Activated CD8-positive, alpha-beta memory T cell treated with anti-CD3 and anti-CD28 coated beads for 1 hour (primary cell): ENCODE measurements at places on chromosomes 6 and 20.

DNA sequence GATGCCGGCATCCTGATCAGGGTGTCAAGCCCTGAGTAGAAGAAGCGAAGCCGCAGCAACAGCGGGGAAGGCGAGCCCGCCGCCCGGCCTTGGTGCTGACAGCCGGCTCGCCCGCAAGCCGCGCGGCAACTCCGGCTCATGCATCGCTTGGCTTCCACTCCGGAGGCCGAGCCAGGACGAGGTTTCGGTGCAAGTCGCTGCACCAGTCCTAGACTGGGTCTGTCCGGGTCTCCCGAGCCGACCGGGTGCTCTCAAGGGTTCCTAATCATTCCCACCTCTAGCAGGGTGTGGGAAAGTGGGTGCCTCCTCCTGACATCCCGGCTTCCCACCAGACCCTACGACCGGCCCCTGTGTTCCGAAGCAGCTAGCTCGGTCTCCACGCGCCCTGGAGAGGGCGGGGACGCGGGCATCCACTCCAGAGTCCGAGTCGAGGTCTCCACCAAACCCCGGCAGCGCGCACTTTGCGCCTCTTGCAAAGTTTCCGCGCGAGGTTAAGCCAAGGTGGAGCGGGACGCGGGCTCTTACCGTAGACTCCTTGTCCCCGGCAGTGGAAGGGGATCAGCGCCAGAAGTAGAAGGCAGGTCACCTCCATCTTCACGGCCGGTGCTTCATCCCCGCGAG, 1.4 kb downstream of the MDGA1 start:
- no peak for DNase-seq

- no peak for DNase-seq
Measured at GRCh38 chr6:3176562-3177355, 19.4 kb upstream of the TUBB2A start.

DNA sequence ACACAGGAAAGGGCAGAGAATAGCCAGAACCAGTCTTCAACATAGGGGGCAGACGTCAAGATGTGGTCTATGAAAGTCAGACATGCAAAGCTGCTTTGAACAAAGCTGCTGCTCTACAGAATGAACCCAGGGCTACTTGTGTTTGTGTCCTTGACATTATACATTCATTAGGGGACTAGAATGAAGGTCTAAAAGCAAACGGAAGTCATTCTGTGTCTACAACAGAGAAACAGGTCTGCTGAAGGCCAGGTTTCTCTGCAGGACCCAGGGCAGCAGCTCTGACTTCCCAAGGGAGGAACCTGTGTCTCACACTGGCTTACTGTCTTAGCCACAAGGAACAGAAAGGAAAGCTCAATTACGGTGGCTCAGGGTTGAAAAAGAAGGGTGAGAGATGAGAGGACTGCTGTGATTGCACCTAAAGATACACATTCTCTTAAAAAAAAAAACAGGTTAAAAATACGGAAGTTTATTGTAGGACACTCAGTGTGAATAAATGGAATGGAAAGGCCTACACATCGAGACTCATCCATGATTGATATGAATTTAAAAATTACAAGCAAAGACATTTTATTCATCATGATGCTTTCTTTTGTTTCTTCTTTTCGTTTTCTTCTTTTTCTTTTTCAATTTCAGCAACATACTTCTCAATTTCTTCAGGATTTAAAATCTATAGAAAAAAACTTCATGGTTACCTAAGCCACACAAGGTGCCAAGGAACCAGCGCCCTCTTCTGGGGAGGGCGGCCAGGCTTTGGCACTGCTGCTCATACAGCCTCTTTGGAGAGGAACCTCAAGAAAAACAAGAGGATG, 6.7 kb downstream of the PSMA7 start:
- DNase-seq = peak; percentile 59

DNA sequence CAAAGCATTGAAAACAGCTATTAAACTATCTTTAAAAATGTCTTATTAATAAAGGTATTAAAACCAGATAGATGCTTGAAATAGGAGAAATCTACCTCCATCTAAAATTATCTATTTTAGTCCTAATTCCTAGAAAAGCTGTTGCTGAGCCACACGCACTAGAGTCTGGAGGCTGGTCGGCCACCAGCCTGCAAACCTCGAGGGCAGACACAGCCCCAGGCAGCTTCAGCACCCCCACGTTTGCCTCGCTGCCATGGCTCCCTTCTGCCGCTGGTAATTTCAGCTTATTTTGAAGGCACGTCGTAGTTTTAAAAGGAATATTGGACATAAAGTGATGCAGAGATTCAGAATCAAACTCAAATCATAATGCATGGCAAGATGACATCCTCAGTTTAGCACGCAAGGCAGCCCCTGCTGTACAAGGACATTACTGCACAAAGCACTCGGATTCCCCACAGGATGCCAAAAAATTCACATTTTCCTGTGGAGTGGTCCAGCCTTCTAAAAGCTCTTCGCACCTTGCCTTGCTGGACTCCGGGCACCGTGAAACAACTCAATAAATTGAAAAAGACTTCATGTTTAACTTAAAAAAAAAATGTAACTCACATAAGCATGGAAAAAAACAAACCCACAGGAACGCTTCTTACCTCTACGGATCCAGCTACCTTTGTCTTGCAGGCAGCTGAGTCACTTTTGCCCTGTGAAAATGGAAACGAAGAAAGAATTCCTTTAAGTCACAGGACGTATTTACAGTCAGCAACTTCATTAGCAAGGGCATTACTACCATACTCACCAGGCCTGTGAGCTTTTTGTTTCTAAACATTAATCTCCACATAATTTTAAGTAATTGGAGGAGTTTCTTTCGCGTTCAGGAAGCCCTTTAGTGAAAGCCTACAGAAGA, 143.4 kb upstream of the RPS6KA2 start:
- DNase-seq = no peak
